ENCODE measurements at places on chromosomes 3 and 15. TPM values are rescaled to one million over a fixed set of nuclear protein-coding genes. Genes with fewer than 3 reads are reported as not detected.

DNA sequence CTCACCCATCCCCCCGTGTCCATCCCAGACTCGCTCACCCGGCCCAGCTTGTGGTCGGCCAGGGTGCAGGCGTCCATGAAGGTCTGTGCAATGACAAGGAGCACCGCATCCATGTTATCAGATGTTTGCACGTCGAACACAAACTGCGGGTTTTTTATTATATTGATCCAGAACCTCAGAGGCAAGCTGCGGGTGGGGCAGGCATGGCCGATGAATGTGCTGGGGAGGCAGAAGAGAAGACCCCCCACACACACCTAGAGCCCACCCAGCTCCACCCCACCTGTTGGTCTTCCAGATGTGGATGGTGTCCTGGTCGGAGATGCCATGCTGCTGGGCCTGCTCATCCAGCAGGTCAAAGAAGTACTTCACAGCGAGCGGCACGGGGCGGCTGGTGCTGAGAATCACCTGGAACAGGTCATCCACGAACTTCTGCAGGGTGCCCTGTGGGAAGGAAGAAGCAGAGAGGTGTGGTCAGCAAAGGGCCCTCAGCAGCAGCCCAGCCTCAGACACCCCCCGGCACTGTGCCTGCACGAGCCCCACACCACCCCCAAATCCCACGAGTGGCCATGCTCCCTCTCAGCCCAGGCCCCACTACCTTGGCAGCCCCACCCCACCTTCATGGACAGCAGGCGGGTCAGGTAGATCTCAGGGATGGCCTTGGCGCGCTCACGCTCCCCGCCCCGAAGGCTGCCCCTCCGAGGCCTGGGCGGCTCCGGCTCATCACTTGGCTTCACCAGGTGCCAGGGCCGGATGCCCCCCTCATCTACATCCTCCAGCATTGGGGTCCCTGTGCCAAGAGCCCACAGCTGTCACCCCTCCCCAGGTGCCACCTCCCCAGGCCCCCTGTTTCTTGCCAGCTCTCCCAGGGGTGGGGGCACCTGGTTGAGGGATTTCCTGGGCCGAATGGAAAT lies 20.3 kb downstream of the PLXNB1 start:
- no peak for ATAC-seq

DNA sequence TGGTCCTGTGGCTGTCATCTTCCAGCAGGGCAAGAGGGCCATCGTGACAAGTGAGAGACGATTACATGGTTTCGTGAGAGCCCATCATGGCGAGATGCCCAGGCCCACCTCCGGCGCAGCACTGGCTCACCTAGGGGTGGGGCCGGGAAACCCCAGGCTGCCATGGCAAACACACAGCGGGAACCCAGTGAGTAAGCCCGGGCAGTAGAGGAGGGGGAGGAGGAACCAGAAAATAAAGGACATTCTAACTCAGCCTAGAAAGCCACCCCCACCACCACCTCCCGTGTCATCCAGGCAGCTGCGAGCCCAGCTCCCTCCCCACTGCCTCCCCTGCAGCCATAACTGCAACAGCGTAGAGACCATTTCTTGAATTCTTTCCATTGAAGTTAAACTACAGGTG lies 52.3 kb downstream of the PCSK6 start:
- no peak for ATAC-seq

The SAMD7 gene
- not detected for total RNA-seq

The FGD5 gene
- total RNA-seq = 2.5 TPM

GRCh38 chr3:19898721-19899120 lies 35.3 kb downstream of the EFHB start:
- ATAC-seq = no peak

GRCh38 chr3:46289966-46290365 lies 47.7 kb downstream of the CCR3 start:
- no peak for ATAC-seq

- ATAC-seq = no peak
Measured at GRCh38 chr3:99867594-99868310, 50.1 kb downstream of the CMSS1 start.

DNA sequence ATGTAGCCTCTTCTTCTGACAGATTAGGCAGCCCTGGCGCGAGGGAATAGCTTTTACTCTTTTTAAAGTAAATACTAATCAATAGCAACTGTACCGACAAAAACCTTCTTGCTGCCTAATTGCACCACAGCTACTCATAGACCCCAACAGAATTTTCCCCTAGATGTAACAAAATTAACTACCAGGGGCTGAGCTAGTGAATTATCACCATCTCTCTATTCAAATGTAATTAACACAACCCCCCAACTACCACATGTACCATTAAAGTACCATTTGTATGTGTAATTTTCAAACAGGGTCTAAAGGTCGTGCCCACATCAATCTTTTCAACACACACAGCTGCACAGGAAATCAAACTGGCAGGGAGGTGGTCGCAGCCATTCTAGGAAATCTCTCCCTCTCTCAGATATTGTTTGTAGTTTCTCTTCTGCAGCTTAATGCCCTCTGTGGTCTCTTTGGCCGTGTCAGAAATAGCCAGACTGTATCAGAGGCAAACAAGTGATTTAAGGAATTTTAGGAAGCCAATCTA lies 322.9 kb downstream of the RORA start:
- ATAC-seq = no peak

The SCAP gene
- total RNA-seq = 59.8 TPM

DNA sequence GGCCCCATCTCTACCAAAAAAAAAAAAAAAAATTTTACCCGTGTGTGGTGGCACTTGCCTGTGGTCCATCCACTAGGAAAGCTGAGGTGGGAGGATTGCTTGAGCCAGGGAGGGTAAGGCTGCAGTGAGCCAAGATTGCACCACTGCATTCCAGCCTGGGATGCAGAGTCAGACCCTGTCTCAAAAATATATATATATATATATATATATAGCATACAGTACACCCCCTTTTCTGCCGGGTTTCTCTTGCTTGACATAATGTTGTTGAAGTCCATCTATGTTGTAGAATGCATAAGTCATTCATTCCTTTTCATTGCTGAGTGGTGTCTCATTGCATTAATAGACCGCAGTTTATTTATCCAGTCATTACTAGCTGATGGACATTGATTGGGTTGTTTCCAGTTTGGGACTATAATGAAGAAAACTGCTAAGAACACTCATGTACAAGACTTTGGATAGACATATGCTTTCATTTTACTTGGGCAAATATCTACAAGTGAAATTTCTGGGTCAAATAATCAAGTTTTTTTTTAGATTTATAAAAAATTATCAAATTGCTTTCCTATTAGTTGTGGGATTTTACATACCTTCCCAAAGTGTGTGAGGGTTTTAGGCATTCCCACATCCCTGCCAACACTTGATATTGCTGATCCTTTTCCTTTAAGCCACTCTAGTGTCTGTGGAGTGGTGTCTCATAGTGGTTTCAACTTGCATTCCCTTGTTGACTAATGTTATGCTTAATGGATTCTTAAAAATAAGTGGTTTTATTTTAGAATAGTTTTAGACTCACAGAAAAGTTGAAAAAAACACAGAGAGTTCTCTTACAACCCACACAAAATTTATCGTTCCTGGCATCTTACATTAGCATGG lies 2.1 kb upstream of the PRR20G start:
- no peak for ATAC-seq

GRCh38 chr15:90036806-90037510 lies 35.8 kb downstream of the ZNF710 start:
- ATAC-seq = no peak

GRCh38 chr3:150227839-150228238 lies 180.3 kb upstream of the TSC22D2 start:
- ATAC-seq = no peak

GRCh38 chr3:194272861-194273742 lies 78.0 kb downstream of the CPN2 start:
- no peak for ATAC-seq

DNA sequence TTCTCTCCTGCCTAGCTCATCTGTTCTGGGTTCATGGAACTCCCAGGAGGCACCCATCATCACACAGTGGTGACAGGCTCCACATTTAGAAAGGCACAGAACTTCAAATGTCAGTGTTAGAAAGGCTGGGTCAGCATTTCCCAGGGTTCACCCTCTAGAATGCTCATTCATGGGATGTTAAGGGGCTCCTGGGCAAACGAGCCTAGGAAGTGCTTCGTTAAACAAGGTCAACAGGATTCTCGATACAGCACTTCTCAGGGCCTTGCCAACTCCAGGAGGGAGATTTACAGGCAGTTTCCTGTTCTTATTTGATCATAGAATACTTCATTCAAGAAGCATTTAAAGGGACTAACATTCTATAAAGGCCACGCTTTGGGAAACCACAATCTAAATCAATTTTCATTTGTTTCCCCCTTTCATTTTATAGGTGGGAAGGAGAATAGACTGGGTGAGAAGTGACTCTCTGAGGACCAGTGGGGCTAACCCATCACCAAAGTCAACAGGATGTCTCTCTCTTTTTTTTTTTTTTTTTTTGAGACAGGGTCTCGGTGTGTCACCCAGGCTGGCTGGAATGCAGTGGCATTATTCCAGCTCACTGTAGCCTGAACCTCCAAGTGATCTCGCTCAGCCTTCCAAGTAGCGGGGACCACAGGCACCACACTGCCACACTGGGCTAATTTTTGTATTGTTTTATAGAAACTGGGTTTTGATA lies 14.3 kb downstream of the IGDCC4 start:
- no peak for ATAC-seq

DNA sequence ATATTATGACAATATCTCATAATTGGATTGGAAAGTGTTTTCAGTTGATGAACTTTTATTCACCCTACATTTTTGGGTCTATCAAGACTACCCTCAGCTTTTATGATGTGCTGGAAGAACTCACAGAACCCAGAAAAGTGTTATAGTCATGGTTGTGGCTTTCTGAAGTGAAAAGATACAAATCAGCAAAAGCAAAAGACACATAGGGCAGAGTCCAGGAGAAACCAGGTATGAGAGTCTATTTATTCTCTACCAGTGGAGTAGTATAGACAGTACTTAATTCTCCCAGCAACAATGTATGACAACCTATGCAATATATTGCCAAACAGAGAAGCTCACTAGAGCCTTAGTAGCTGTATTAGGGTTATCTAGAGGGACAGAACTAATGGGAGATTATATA lies 280.4 kb upstream of the TTC14 start:
- no peak for ATAC-seq

The ATP8B4 gene
- 0.56 TPM for total RNA-seq

The ALDH1A3 gene
- total RNA-seq = 15.7 TPM

DNA sequence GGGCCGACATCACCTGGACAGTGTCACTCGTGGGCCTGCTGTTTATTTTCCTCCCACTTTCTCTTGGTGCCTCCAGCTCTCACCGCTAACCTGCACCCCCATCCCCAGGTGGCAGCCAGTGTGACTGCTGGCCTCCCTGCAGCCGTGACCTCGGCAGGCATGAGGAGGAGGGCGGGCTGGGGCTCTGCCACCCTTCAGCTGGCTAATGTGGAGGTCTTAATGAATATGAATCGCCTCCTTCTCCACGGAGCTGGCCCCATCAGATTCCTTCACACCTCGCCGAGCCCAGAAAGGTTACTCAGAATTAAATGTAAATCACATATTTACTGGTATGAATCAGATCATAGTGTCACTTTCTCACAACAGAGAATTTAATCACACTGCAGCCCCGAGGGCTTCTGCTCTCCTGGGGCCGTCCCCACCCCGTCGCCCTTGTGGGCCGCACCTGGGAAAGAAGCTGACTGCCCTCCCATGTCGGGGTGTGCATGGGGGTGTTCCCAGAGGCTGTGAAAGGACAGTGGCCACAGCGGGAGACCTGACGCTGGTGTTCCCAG lies 171.1 kb upstream of the TLE3 start:
- ATAC-seq = peak; percentile 16

GRCh38 chr3:79019137-79019923 lies 748.5 kb downstream of the ROBO1 start:
- peak; percentile 91 for ATAC-seq

The KPNA4 gene
- total RNA-seq = 41.7 TPM

DNA sequence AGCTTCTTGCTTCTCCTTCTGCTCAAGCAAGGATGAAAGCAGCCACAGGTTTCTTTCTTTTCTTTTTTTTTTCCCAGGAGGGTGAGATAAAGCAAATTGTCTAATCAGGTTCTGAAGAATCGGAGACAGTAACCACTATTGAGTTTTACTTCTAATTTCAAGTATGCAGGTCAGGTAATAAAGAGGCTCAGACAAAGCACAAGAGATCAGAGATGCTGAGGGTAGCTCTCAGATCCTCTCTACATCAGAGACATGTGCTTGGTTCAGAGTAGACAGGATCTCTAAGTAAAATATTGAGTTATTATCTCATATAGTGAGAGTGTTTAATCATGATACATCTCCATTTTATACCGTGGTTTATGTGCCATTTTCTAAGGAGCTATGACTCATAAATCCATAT lies 168.5 kb downstream of the NFKBIZ start:
- no peak for ATAC-seq

The PAQR5 gene
- total RNA-seq = 13.6 TPM

DNA sequence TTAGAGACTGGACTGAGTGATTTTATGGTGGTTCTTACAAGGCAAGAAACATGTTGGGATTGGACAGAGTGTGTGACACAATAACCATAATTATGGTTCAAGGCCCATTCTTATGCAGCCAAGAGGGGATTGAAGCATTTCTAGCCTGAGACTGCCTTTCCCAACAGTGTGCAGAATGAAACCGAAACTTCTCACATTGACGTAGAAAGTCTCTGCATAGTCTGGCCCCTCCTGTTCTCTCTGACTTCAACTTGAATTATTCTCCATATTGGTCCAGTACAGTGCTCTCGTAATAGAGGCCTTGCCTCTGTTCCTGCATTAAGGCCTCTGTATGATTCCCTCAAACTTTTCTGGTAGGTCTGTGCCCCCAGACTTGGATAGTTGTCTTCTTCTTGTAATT lies 138.3 kb downstream of the DIPK2A start:
- no peak for ATAC-seq

DNA sequence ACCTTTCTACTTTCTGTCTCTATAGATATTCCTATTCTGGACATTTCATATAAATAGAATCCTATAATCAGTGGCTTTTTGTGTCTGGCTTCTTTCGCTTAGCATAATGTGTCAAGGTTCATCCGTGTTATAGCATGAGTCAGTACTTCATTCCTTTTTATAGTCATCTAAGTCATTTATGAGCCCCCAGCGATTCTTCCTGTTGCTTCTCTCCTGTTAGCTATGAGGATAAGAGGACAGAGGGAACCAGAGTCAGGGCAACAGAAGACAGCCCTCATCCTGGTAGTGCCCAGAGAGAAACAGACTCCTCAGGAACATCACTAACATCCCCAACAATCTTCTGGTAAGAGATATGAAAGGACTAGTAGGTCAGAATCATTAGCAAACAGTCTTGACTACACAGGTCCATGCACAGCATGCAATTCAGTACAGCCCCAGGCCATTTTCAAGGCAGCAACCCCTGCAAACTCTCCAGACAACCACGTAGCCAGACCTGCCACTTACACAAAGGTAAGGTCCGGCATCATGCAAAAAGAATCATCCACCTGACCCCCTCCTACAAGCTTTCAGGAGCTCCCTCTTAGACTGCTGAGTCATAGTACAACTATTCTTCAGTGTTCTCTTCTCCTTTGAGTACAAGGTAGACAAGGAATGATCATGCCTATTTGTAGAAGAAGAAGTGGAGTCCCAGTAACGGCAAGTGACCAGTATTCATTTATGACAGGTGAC lies 91.5 kb downstream of the MYLK start:
- ATAC-seq = no peak

GRCh38 chr3:73315706-73316105 lies 254.2 kb downstream of the EBLN2 start:
- ATAC-seq = no peak

The BCL2A1 gene
- not detected for total RNA-seq

The SLC22A14 gene
- 0.24 TPM for total RNA-seq

- ATAC-seq = peak; percentile 17
Measured at GRCh38 chr3:157282261-157283191, 122.6 kb upstream of the CCNL1 start.

The SLC51A gene
- total RNA-seq = not detected

- ATAC-seq = no peak
Measured at GRCh38 chr3:160921020-160921635, 165.1 kb downstream of the PPM1L start.

The RBPMS2 gene
- 0.48 TPM for total RNA-seq

Measured in esophagus mucosa (tissue), 1 donor.